Iris pigment epithelial cell (primary cell): ENCODE measurements at places on chromosomes 12 and 14.

DNA sequence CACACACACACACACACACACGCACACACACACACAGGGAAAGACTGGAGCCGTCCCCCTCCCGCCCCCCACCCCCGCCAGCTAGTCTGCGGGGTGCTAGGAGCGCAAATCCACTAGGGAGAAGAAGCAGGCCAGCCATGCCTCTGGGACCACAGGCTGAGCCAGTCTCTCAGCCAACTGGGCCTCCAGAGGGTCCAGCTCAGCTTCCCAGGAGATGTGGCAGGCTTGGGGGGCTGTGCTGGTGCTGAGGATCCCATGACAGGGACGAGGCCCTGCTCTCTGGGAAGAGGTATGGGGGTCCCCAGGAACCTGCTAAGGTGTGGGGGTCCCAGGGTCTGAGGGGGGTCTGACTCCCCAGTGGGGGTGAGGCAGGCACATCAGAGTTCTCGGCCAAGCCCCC, 133.5 kb downstream of the NCOR2 start:
- DNase-seq, result no peak

DNA sequence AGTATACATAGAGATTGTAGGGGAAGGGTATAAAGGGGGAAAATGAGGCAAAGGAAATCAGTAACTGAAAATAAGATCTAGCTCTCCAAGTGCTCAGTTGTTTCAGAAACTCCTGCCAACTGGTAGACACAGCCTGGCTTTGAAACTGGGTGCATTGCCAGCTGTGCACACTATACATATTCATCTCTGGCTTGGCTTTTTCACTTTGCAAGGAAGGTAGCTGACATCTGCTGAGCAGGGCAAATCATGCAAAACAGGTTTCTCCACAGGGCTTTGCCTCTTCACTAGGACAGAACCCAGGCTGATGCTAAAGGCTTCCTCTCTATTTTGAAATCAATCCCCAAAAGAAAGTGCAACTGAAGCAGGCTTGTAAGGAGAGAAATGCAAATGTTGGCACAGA, 101.5 kb downstream of the HELB start:
- no peak for DNase-seq

GRCh38 chr14:61703342-61704129, 8.2 kb downstream of the HIF1A start:
- no peak for DNase-seq

GRCh38 chr12:47950856-47951468, 12.4 kb upstream of the TMEM106C start:
- DNase-seq, result no peak

GRCh38 chr12:28369483-28369882, 179.2 kb downstream of the CCDC91 start:
- DNase-seq, result no peak

GRCh38 chr14:32399920-32400319, 70.8 kb downstream of the AKAP6 start:
- no peak for DNase-seq
